Endothelial cell of umbilical vein (primary cell): ENCODE measurements at places on chromosomes 16 and 17. TPM values are rescaled to one million over a fixed set of nuclear protein-coding genes. Genes with fewer than 3 reads are reported as not detected.
A peak's percentile ranks its signal among the peaks of the same experiment; 100 is the strongest.

OR2C1 gene
- polyA plus RNA-seq: not detected in 2 replicates

DNA sequence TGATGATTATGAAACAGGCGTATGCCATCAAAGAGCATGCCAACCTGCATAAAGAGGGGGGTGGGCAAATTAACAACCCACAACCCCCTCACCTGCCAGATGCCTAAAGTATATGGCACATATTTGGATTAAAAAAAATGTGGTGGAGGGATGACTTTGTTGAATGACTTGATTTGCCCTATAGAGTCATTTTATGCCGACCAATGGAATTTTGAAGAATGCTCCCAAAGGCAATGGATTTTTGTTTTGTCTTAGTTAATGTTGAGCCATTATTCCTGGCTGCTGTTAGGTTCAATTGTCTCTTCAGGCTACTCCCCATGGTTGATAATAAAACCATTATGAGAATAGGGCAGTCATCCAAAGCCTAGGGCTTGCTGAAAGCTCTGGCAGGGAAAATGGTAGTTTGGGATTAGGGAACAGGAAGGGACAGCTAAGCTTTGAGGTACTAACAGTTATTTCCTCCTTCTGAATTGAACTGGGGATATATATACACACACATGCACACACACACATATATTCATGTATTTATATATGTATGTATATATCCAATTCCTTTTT, 5.8 kb upstream of the CHCT1 start:
- H3K27ac ChIP-seq: no peak overlapping the region
- H3K4me1 ChIP-seq: peaks cover 3% of the 10 kb centered on the region
- no peaks in the 10 kb centered on the region for H3K36me3 ChIP-seq
- no peaks in the 10 kb centered on the region for H3K27me3 ChIP-seq

IFI35 gene
- polyA plus RNA-seq: 22.5 and 23.5 TPM in 2 replicates

GRCh38 chr17:57877803-57878377, 28.0 kb upstream of the MRPS23 start:
- H3K4me3 ChIP-seq: no peak overlapping the region
- H3K27me3 ChIP-seq: no peaks in the 10 kb centered on the region
- peaks cover 55% of the 10 kb centered on the region for H3K4me1 ChIP-seq
- H3K36me3 ChIP-seq: no peaks in the 10 kb centered on the region
- H3K27ac ChIP-seq: no peak overlapping the region

CLEC10A gene
- polyA plus RNA-seq: 0.14 and 0.18 TPM in 2 replicates

GRCh38 chr16:84153660-84154214, 8.6 kb downstream of the DNAAF1 start:
- H3K36me3 ChIP-seq: no peaks in the 10 kb centered on the region
- DNase-seq: no peak
- H3K4me1 ChIP-seq: no peaks in the 10 kb centered on the region
- peaks cover 12% of the 10 kb centered on the region for H3K27me3 ChIP-seq
- H3K4me3 ChIP-seq: no peak overlapping the region

DNA sequence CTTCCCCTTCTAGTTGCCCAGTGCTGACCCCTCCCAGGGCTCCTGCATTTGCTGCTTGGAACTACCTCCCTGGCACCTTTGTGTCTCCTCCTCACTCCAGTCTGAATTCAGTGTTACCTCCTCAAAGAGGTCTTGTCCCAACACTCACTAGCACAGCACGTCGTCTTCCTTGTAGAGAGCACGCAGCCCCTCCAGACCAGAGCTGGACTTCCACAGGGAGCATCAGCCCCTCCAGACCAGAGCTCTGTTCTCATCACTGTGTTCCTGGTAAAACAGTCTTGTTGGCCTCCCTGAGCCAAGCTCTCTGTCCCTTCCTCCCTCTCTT, 27.8 kb upstream of the MGAT5B start:
- H3K36me3 ChIP-seq: no peaks in the 10 kb centered on the region
- peaks cover 20% of the 10 kb centered on the region for H3K27me3 ChIP-seq
- H3K27ac ChIP-seq: no peak overlapping the region
- H3K4me1 ChIP-seq: no peaks in the 10 kb centered on the region
- no peak for DNase-seq

LHX1 gene
- polyA plus RNA-seq: not detected in 2 replicates

GRCh38 chr17:41553987-41554680, 17.7 kb downstream of the KRT9 start:
- H3K36me3 ChIP-seq: no peaks in the 10 kb centered on the region
- no peak for DNase-seq
- peaks cover 6% of the 10 kb centered on the region for H3K27me3 ChIP-seq
- no peak overlapping the region for H3K27ac ChIP-seq

GRCh38 chr16:3760518-3760917, 43.2 kb upstream of the TRAP1 start:
- DNase-seq: no peak
- no peak overlapping the region for H3K27ac ChIP-seq
- H3K4me3 ChIP-seq: no peak overlapping the region
- no peaks in the 10 kb centered on the region for H3K27me3 ChIP-seq

DNA sequence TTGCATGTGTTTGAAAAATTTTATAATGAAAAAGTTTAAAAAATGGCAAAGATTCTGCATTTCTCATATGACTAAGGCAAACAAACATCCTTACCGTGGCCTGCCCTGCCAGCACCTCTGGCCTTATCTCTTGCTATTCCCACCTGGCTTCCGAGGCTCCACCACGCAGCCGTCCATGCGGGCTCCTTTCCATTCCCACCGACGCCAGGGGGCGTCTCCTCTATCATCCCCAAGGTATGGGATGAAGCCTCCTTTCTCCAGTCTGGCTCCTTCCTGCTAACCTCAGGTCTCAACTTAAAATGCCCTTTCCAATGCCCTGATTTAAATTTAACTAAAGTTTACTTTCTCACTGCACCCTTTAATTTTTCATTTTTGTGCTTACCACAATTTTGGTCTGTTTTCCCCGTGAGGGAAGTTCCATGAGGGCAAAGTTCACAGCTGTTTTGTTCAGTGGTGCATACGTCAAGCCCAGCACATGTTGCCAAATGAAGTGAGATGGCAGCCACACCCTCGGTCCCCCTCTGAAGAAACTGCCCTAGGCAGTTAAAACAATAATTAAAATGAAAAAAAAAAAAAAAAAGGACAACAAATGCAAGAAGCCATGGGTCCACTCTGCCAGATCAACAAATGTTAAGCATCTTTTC, 13.3 kb upstream of the SDK2 start:
- no peaks in the 10 kb centered on the region for H3K4me1 ChIP-seq
- DNase-seq: no peak
- H3K4me3 ChIP-seq: no peak overlapping the region
- H3K27ac ChIP-seq: no peak overlapping the region
- no peaks in the 10 kb centered on the region for H3K27me3 ChIP-seq

SLC16A6 gene
- polyA plus RNA-seq: 0.60 and 0.65 TPM in 2 replicates

DNA sequence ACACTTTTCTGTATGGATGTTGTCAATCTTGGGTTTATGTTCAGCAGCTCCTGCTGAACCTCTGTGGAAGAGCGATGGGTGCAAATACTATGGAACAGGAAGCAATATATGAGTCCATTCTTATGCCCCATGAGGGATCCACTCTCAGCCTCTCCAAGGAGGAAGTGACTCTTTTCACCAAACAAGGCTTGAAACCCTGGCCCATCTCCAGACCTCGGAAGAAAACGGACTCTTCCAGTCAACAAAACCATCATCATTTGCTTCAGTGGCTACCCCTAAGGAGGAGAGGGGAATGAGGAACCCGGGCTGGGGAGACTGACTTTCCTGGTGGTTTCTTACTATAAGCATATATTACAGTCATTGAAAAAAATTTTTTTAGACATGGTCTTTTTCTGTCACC, 206.2 kb downstream of the AXIN2 start:
- no peak overlapping the region for H3K4me3 ChIP-seq
- no peaks in the 10 kb centered on the region for H3K27me3 ChIP-seq
- peaks cover 9% of the 10 kb centered on the region for H3K4me1 ChIP-seq
- no peaks in the 10 kb centered on the region for H3K36me3 ChIP-seq

GRCh38 chr16:66399031-66399430, 28.1 kb upstream of the BEAN1 start:
- H3K4me3 ChIP-seq: no peak overlapping the region
- no peak for DNase-seq
- no peaks in the 10 kb centered on the region for H3K4me1 ChIP-seq
- no peak overlapping the region for H3K27ac ChIP-seq
- H3K36me3 ChIP-seq: peaks cover 62% of the 10 kb centered on the region

GRCh38 chr17:78324391-78325075, 35.3 kb downstream of the SOCS3 start:
- H3K36me3 ChIP-seq: no peaks in the 10 kb centered on the region
- peak overlapping the region; percentile 90 for H3K27ac ChIP-seq
- no peak overlapping the region for H3K4me3 ChIP-seq
- H3K27me3 ChIP-seq: no peaks in the 10 kb centered on the region

- no peak overlapping the region for H3K27ac ChIP-seq
- no peak overlapping the region for H3K4me3 ChIP-seq
- DNase-seq: no peak
- H3K27me3 ChIP-seq: peaks cover 17% of the 10 kb centered on the region
- H3K36me3 ChIP-seq: no peaks in the 10 kb centered on the region
Measured at GRCh38 chr16:54177052-54177861, 109.3 kb downstream of the IRX3 start.

DNA sequence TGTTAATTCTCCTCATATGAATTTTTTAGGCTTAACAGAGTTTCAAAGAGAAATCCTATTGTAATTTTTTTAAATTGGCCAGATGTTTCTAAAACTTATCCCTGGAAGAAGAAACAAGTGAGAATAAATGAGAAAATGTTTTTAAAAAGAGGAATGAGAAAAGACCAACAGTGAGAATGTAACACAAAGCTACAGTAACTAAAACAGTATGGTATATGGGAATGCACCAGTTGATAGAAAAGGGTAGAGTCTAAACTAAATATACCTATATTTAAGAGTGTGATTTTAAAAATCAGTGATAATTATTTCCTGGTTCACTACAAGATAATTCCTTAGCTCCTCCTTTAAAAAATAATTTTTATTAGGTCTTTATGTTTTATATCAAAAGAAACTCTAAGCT, 127.9 kb downstream of the CCDC182 start:
- H3K4me3 ChIP-seq: no peak overlapping the region
- H3K27ac ChIP-seq: no peak overlapping the region
- H3K27me3 ChIP-seq: no peaks in the 10 kb centered on the region

DNA sequence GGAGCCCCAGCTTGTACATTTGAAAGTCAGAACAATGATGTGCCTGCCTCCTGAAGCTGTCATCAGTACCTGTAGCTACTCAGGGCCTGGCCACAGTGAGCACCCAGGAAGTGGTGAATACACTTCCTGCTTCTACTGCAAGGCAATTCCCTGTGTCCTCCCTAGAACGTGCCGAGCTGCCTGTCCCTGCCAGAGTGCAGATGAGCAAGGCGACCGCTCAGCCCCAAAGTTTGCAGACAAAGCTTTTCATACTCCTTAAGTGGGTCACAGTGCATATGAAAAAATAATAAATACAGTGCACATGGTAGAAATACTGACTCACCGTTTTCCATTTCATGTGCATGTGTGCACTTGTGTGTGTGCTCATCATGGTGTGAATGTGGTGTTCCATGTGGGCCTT, 77.3 kb downstream of the MPRIP start:
- peak; percentile 29 for DNase-seq
- no peaks in the 10 kb centered on the region for H3K36me3 ChIP-seq
- no peak overlapping the region for H3K27ac ChIP-seq
- no peaks in the 10 kb centered on the region for H3K4me1 ChIP-seq
- no peak overlapping the region for H3K4me3 ChIP-seq

DNA sequence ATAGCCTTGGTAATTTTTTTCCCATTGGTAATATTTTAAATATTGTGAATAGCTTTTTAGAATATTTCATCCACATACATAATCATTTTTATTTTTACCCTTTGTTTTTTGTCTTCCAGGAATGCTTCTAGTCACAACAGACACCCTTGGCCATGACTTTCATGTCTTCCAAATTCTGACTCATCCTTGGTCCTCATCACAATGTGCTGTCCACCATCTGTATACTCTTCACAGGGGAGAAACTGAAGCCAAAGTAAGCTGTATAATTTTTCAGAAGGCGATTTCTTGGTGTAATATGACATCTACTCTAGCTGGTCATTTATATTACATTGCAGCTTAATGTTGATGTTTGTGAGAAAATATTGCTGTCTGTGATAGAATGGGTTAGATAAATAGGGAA, 269.4 kb downstream of the BCAS3 start:
- H3K4me1 ChIP-seq: no peaks in the 10 kb centered on the region
- no peaks in the 10 kb centered on the region for H3K36me3 ChIP-seq
- H3K4me3 ChIP-seq: no peak overlapping the region
- DNase-seq: no peak
- H3K27ac ChIP-seq: no peak overlapping the region
- H3K27me3 ChIP-seq: no peaks in the 10 kb centered on the region

DNA sequence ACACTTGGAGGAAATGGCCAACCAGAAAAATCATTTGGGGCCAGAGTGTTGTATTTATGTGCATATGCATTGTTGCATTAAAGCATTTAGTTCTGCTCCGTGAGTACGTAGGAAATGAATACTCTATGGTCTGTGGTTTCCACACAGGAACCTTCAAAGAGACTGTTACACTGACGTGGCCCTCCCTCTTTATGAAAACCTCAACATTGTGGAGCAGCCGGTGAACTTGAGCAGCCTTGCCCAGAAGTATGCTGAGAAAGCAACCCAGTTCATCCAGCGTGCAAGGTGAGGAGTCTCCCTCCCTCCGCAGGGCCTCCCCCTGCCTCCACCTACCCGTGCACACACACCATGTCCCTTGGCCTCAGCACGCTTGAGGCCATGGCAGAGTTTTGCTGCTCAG, 65.2 kb downstream of the ARSG start:
- no peaks in the 10 kb centered on the region for H3K36me3 ChIP-seq
- no peaks in the 10 kb centered on the region for H3K27me3 ChIP-seq
- DNase-seq: no peak
- H3K4me3 ChIP-seq: no peak overlapping the region
- H3K27ac ChIP-seq: no peak overlapping the region

DNA sequence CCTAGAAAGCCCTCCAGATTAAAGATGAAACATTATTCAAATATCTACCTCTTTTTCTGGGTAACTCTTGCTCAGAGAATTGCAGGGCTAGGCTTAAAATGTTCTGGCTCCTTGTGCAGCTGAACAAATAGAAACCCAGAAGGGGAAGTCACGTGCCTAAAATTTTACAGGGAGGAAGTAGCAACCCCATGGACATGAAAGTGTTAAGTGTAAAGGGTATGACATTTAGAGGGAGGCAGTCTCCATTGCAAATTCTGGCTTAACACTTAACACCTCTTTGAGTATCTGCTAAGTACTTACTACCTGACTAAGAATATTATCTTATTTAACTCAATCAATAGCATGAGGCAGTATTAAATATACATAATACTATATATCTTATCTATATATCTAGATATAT, 376.1 kb upstream of the ERCC4 start:
- H3K4me1 ChIP-seq: no peaks in the 10 kb centered on the region
- DNase-seq: no peak
- H3K27ac ChIP-seq: no peak overlapping the region
- H3K4me3 ChIP-seq: no peak overlapping the region
- H3K27me3 ChIP-seq: no peaks in the 10 kb centered on the region
- no peaks in the 10 kb centered on the region for H3K36me3 ChIP-seq

DNA sequence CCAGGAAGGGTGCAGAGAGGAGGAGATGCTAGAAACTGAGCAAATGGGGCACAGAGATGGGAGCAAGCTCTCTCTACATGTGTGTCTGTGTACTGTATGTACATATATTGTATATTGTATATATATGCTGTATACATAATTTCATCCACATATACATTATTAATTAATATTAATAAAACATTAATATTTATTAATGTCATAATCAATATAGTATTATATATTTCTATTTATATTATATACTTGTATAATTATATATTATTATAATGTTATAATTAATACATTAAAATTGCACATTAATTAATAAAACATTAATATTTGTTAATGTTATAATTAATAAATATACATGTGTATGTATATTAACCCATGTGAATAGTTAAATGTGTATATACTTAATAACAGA, 31.5 kb upstream of the FOXF1 start:
- no peaks in the 10 kb centered on the region for H3K4me1 ChIP-seq
- no peaks in the 10 kb centered on the region for H3K27me3 ChIP-seq
- no peak overlapping the region for H3K27ac ChIP-seq
- no peak overlapping the region for H3K4me3 ChIP-seq
- DNase-seq: no peak

IRF8 gene
- 0.08 TPM in 1 of 2 replicates, not detected in the other for polyA plus RNA-seq

GNG13 gene
- polyA plus RNA-seq: not detected in 2 replicates
